ENCODE measurements at places on chromosomes 7 and 10. TPM values are rescaled to one million over a fixed set of nuclear protein-coding genes. Genes with fewer than 3 reads are reported as not detected.

C7orf33 gene
- not detected for total RNA-seq

NPFFR1 gene
- total RNA-seq, result not detected

TMEM270 gene
- total RNA-seq, result not detected

PRF1 gene
- not detected for total RNA-seq

PRTFDC1 gene
- 5.9 TPM for total RNA-seq

ICA1 gene
- total RNA-seq, result 3.7 TPM

KIAA1549 gene
- total RNA-seq, result 9.2 TPM

DNA sequence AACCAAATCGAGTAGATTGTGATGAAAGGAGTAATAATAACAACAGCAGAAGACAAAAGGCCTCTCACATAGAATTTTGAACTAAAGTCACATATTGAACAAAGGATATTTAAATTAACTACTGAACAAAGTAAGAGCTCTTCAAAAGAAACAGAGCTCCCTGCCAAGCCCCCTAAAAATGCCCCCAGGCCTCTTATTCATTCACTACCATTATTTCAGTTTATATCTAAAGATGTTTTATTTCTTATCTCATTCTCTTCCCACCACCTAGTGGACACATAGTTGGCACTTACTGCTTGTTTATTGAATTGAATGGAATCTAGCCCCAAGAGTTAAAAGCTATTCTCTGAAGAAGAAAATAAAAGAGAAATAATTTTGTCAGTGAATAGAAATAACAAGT lies 37.4 kb downstream of the VCL start:
- DNase-seq, result no peak

DNA sequence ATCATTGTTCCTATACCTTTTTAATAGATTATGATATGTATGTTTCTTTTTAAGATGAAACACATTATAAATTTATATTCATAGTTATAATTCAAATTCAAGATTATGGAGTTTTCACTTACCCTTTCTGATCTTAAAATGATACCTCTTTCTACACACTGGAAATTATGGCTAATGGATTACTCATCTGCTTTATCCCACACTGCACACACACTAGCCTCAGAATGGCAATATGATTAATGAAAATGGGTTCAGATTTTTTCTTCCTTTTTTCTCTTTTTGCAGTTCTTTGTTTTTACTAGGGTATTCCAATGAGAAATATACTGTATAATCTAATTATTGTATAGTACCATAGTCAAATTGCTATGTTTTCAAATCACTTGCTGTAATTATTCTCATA lies 82.3 kb upstream of the FZD1 start:
- DNase-seq, result no peak

DNA sequence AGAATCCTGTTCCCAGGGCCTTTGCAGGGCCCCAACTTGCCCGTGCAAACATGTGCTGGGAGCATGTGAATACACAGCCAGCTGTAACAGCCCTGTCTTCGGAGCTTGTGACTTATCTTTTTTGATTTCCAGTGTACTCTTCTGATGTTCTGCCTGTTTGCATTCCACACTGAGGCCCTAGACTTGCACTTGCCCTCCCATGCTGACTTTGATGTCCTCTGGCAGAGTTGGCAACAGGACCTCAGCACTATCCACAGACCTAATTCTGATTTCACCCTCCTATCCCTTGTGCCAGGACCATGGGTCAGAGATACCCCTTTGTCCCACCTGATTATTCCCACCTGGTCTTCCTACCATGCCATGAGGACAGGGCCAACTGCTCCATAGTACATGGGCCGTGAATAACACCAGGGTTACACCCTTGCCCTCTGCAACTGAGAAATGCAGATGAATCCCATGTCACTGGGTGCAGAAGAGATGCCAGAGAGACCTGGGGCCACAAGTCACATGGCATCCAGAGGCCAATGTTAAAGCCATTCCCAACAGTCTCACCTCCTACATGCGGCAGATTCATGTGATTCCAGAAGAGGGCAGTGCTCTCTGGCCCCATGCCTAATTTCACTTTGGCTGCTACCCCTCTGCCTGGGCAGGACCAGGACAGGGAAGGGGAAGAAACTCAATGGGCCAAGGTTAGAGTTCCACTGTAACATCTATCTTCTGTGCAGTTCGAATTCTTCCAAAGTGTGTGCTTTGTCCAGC lies 43.0 kb downstream of the SCRN1 start:
- no peak for DNase-seq

DNA sequence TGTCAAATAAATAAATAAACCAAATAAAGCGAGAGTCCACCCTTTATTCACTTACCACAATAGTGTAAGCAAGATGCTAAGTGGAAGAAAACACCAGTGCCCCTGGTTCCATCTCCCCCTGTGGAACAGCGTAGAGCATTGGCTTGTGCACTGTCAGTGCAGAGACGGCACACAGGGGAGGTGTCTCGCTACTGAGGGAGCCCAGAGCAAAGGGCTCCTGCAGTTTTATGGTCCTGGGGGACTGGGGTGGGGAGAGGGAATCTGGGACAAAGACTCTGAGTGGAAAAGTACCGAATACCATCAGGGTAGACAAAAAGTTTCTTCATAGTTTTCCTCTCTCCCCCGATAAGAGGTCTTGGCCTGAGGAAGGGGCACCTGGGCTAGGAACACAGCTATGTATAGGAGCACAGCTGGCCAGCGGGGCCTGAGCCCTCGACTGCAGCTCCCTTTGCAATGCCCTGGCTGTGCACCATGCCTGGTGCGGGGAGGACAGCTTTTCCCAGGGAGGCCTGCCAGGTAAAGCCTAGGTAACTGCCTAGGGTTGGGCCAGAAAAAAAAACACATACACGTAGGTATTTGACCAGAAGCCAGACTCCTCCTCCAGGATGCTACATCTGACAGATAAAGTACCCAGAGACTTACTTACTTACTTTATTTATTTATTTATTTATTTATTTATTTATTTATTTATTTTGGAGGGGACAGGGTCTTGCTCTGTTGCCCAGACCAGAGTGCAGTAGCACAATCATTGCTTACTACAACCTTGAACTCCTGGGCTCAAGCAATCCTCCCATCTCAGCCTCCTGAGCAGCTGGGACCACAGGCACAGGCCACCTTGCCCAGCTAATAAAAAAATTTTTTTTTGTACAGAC lies 88.8 kb upstream of the KIF5B start:
- no peak for DNase-seq

GRCh38 chr7:85757348-85757747 lies 570.5 kb upstream of the SEMA3D start:
- no peak for DNase-seq

DNA sequence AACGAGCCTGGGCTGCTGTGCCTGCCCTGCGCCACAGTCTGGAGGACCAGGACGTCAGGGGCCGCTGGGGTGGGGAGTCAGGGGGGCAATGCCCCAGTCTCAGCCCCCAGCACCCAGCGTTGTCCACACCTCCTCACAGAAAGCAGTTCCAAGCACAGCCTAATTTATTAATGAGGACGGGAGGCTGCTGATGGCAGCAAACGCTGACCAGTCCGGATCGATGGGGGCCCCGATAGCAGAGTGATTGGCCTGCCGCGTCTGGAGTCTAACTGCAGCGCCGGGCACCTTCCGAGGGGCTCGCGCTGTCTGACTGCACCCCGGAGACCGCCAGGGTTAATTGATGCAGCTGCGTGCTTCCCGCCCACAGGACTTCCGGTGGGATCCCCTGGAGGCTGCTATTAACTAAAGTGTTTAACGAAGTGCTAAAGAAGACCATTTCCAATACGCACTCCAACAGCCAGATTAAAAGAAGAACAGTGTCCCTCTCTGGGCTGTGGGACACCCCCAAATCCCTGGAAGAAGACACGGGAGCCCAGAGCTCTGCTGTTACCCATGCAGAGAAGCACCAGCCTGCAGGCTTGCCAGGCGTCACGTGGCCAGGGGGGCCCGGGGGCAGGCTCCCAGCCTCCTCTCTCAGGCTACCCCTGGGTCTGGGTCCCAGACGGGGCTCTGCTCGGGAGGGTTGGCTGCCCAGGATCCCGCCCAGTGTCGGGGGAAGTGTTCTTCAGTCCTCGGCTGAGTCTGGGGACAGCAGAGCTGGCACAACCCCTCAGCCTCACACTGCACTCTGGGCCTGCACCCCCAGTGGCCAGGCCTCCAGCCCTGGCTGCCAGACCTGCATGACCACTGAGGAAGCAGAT lies 63.8 kb downstream of the MICALL2 start:
- no peak for DNase-seq

DNA sequence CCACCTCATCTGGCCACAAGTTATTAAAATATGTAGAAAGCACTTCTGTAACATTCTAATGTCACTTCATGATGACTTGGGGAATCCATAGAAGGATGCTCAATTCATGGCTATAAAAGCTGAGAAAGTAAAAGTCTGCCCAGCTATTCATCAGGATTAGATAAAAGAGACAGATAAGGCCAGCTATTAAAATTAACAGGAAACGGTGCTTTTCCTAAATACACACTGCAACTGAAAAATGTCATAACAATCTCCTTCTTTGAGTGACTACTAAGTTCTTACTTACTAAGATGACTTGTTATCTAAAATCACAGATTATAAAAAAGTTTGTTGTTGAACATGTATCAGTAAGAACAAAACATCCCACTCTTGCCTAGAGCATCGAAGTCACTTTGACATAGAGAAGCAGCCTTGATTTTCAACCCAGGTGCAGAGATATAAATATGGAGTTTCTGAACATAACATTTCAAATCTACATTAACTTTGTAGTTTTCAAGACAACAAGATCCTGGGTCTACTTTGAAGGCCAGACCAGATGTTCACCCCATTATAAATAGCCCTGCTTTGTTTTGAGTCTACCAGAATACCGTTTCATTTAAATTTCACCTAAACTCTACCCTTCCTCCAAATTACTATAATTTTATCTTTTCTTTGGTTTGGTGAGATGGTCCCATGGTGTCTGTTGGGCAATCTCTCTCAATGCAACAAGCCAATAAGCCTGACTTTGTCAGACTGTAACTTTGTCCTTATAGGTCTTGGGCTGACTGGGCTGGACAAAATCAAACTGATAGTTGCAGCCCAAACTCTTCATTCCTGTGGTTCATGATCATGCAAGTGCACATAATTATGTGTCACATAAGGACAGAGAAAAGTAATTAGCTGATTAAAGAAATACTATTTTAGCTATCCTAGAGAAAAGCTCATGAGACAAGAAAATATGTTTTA lies 24.0 kb downstream of the HYCC1 start:
- DNase-seq, result no peak

GRCh38 chr7:19333706-19334105 lies 188.5 kb upstream of the FERD3L start:
- no peak for DNase-seq

DNA sequence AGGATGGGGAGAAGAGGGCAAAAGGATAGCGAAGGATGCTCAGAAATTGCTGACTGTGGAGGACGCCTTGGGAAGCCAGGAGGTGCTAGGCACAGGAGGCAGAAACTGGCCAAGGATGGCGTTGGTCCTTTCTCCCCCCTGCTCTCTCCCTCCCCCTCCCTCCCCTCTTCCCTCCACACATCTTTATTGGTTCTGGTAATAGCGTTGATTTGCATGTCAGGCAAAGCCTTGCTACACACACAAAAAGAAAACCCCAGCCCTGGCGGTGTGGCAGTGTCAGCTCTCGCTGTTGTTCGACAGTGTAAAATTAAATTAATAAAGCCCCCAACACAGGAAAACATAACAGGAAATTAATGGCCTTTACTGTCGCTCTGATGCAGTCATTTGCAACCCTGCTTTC lies 47.2 kb downstream of the PAX2 start:
- no peak for DNase-seq

GRCh38 chr10:58755677-58756076 lies 243.0 kb downstream of the BICC1 start:
- DNase-seq, result no peak

- DNase-seq, result no peak
These were observed 64.6 kb upstream of the PTN start for GRCh38 chr7:137408126-137408525.

- DNase-seq, result no peak
These were observed 272.5 kb downstream of the DGKB start for GRCh38 chr7:14630048-14630447.

DNA sequence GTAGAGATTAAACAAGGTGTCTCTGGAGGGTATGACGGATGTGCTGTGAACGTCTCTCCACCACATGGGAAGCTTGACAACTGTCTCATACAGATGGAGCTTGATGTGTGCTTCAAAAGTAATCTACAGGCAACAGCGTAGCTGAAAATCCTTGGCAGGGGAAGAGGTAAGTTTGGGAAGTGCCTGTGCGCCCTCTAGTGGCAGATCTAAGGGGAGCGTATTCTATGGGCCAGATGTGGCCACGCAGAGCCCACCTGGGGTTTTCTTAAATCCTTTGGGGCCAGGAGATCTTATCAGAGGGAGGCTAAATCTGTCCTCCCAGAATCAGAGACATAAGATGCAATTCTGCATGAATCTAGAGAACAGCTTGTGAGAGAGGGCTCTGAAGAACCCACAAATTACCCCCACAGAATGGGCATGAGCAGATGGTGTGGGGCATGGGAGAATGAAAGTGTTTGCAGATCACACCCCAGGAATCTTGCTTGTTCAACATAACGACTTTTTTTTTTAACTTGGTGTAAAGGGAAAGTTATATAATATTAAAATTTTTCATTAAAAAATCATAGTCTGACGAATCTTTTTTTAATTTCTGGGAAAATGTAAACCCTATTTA lies 91.2 kb upstream of the MPP7 start:
- no peak for DNase-seq

GRCh38 chr7:111282626-111283025 lies 191.7 kb downstream of the LRRN3 start:
- no peak for DNase-seq

GRCh38 chr7:140649556-140650205 lies 9.1 kb upstream of the DENND2A start:
- DNase-seq, result peak; percentile 39

DNA sequence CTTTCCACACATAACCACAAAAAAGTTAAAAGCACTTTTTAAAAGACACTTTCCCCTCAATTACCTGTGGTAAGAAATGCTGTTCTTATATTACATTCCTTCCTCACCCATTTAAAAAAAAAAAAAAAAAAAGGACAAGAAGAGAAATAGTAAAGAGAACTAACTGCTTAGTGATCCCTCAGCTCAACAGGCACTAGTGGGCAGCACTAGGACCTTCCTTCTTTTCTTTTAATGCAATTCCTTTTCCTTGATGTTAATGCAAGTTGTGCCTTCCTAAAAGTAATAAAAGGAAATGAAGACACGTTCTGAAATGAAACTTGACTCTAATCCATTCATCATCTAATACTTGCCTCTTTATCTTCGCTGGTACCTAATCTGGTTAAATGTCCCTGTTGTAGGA lies 189.7 kb downstream of the TCF7L2 start:
- DNase-seq, result no peak

- DNase-seq, result no peak
These were observed 154.8 kb downstream of the ARHGAP12 start for GRCh38 chr10:31773749-31774298.

Data from chondrocyte (in vitro differentiated cells).